ENCODE measurements at places on chromosomes 3 and 15.

- DNase-seq = no peak
These were observed 66.7 kb downstream of the TRANK1 start for GRCh38 chr3:36877930-36878685.

DNA sequence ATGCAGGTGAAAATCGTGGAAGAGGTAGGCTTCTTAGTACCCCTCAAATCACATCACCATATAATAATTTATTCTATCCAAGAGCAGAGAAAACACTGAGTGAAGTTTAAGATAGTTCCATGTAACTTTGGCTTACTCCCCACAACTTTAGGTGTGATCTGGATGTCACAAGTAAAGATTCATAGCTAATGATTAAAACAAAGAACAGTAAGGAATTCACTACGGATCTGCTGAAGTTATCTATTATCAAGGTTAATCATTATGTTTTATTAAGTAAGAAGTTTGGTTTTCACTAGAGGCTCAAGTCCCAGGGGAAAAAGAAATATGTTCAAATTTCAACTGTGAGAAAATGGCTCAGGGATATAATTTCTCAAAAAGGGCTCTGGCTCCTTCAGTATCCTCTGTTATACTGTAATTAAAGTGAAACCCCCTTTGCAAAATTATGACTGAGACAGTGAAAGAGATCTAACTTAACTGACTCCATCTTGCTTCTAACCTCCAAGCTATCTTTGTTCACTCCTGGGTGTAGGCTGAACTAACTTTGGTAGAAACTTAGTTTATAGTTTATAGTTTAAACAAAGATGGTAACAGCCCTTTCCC, 17.1 kb downstream of the CD80 start:
- DNase-seq = no peak

GRCh38 chr3:51382076-51382745, 2.9 kb upstream of the MANF start:
- no peak for DNase-seq

DNA sequence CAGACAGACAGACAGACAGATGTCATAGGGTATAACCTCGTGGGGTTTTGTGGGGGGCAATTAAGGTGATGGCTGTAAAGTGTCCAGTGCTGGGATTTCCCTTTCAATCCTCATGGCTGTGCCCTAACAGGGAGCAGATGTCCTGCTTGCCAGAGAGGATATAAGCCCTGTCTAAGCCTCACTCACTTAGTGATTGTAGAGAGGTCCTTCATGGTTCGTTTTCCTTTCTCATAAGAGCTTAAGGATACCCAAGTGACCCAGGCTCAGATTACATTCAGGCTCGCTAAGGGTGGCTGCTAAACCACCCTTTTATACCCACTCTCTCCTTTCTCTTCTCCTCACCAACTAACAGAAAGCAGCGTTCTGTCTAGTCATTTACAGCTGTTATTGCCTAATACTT, 19.2 kb downstream of the LYSMD2 start:
- no peak for DNase-seq

DNA sequence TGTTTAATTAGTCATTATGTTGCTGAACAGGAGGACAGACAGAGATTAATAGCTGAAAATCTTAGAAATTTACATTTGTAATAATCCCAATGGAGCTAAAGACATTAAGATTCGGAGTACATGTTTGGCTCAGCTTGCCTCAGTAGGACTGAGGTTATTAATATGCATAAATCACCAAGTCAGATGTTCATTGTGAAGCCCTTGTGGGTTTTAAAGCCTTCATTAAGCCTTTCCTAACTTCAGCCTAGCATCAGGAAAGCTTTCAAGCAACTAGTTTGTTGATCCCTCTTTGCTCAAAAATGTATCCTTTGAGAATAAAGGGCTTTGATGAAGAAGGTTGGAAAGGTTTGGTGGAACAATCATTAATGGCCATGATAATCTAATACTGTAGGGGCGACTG, 178.2 kb upstream of the CGNL1 start:
- no peak for DNase-seq

- DNase-seq = no peak
These were observed 419.9 kb upstream of the RARB start for GRCh38 chr3:25007974-25008658.

GRCh38 chr3:20668411-20668810, 482.4 kb upstream of the SGO1 start:
- no peak for DNase-seq

- no peak for DNase-seq
These were observed 354.7 kb downstream of the MCTP2 start for GRCh38 chr15:94586099-94586498.

- DNase-seq = no peak
These were observed 84.6 kb downstream of the PRICKLE2 start for GRCh38 chr3:64140651-64141050.

DNA sequence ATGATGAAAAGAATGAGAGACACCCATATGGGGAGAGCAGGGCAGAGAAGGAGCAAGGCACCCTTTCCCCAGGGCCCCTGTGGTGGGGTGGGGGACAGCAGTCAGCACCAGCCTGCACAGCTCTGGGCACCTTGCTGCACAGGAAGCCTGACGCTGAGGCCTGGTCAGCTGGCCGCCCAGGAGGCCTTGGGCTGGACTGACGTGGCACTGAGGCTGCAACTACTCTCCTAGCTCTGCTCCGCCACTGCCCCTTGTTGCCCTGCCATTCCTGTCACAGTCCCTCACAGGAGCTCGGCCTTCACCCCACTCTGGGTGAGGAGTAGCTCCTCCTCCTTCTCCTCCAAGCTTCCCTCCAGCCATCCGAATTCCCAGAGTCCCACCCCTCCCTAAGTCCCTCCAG, 99.7 kb downstream of the CPN2 start:
- no peak for DNase-seq

DNA sequence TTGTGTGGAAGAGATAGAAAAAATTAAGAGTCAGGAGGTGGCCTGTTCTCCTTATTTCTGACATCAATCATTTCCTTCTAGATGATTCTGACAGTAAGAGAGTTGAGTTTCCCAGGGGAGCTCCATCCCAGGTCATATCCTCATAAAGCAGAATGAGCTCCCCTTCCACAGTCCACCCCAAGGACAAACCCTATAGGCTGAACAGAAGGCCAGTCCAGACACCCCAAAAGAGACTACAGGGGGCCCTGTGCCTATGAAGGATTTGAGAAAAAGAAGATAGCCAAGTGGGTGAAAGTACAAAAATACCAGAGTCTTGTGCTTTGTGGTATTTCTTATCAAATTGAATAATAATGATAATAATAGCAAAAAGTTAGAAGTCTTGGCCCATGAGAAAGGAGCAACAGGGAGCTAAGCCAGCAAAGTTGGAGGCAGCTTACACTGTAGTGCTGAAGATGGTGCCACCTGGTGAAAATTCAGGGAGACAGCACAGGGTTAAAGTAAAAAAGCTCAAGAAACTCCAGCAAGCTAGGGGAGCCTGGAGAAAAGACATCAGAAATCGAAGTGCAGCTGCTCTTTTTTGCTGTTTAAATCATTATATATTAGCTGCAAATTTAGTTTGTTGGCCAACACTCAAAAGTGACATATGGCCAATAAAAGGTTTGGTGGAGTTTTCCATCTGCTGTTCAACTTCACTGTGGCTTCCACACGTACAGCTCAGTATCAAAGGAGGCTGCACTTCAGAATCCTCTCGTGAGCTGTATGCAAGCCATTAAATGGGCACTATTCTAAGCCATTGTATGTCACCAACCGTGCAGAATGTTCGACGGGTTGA, 35.8 kb upstream of the SLC24A5 start:
- no peak for DNase-seq

- no peak for DNase-seq
These were observed 5.8 kb upstream of the IQSEC1 start for GRCh38 chr3:13079051-13079450.

DNA sequence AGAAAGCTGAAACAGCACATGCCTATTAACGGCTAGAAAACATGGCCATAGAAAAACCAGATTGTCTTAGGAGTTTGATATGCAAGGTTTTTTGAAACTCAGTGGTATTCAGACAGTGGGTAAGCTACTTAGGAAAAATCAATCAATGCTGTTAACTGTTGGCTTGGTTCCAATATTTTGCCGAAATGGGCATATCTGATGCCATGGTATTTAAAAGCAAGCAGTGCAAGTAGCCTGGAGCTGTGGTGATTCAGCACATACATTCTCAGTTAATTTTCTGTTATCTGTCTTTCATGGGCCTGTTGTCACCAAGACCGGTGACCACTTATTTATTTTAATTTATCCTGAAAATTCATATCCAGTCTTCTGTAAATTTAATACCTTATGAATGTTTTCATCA, 17.3 kb upstream of the SUCNR1 start:
- DNase-seq = no peak

DNA sequence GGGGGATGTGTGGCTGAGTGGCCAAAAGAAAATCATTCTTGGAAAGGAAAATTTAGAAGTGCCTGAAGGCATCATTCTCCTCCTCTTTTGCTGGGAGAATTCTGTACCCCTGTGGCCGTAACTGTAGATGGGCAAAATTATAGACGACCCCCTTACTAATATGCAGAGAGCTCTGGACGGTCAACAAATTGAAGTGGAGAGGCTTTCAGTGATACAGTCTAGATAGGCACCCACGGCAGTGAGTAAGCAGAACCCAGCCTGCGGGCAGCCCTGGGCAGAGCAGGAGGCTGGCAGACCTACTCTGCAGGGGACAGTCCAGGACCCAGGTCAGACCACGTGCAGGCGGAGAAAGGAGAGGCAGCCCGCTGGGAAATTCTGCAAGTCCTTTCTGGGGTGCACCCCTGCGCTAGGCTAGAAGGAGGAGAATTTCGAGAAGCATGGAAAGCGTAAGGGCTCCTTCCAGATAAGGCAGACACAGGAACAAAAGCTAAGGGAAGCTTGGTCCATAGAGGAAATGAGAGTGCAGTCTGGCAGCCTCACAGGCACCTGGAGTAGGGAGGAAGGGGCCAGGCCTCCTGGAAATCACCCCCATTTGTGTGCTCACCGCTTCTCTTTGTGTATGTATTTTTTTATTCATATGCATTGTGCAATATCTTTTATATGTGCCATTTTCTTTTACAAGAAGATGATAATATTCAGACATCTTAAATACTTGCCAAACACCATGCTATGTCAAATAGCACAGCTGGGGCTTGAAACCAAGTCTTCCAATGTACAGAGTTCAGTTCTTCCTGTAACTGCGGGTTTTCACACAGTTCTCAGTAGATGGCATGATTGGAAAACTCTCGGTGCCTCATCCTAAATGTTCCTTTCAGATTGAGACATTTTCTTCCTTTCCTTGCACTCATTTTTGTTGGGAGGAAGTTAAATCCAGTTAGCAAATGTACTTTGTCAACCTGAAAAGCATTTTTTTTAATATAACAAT, 40.2 kb downstream of the LRRK1 start:
- no peak for DNase-seq

DNA sequence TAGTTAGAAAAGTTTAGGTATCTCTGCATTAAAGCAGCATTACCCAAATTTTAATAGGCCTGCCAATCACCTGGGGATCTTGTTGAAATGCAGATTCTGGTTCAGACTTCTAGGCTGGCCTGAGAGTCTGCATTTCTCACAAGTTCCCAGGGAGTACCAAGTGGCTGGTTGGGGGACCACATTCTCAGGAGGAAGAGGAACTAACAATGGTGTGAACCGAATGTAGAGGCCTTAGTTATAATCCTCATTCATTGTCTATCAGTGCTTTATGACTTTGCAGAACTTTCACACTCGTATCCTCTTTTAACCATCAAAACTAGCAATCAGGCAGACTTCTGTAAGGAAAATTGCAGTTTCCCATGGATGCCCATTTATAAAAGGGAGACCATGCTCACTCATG, 38.2 kb upstream of the UBE2E1 start:
- no peak for DNase-seq

GRCh38 chr15:38698254-38698653, 133.6 kb upstream of the RASGRP1 start:
- no peak for DNase-seq

DNA sequence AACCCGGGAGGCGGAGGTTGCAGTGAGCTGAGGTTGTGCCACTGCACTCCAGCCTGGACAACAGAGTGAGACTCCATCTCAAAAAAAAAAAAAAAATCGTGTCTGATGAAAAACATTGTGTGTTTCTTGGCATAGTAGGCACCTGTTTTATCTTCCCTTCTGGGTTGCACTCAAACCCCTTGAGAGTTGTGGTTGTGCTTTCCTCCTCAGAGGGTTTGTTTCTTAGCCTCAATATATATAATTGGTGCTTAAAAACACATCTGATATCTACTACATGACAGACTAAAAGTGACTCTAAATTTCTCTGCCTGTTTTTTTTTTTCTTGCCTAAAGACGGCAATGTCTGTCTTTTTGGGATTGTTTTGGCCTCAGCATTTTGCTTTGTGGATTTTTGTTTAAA, 7.6 kb downstream of the NR1D2 start:
- peak; percentile 36 for DNase-seq

GRCh38 chr3:197564097-197564843, 8.5 kb upstream of the BDH1 start:
- no peak for DNase-seq

GRCh38 chr3:69212411-69213160, 90.2 kb upstream of the LMOD3 start:
- DNase-seq = no peak

DNA sequence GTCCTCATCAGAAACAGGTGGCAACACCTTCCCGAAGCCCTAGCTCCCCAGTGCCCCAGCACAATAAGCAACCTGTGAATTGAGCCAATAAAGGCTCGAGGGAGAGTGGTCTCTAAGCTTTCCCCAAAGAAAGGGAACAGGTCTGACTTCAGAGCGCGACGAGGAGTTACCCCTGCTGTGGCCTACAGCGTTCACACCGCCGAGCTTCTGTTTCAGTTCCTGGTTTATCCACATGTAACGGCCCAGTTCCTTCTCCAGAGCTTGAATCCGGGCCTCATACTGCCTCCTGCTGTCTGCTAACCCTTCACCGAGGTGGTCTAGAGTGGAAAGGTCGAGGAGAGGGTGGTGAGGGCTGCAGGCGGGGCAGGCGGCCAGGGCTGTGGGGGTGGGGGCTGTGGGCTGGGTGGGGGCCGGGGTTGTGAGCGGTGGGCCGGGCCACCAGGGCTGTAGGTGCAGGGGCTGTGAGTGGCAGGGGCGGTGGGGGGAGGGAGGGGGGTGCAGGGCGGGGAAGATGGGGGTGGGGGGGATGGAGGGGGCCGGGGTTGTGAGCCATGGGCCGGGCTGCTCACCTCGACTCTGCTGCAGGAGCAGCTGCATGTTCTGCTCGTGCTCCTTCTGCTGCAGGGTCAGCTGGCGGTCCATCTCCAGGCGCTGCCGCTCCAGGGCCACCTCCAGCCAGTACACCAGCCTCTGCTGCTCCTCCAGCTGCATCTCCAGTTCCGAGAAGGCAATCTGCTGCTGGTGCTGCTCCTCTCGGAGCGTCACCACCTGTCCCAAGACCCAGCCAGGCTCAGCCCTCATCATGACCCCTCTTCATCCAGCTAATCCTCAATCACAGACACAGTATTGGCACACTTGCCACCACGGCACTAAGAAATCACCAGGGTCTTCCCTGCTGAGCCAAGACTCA, 26.2 kb downstream of the KIF7 start:
- DNase-seq = no peak

All from CD4-positive, alpha-beta T cell treated with Interleukin-1 beta for 1 hour (primary cell).